NCI-H2029 (cell line): ENCODE measurements at places on chromosomes 2 and 18.

DNA sequence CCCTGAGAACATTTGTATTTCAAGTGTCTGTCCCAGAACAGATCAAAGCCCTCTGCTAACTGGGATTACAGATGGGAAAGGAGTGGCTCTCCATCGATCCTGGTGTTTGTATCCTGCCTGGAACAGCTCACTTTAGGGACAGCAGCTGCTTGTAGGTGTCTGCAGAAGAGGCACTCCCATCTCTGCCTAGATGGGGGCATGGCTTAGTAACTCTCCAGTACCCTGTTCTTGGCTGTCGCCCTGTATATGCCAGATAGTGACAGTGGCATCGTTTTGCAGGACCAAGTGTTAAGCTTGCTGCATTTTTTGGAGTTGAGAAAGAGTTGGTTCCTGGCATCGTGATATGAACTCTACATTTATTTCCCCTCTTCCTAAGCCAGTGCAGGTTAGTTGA lies 189.9 kb downstream of the SH3RF3 start:
- no peak for DNase-seq

DNA sequence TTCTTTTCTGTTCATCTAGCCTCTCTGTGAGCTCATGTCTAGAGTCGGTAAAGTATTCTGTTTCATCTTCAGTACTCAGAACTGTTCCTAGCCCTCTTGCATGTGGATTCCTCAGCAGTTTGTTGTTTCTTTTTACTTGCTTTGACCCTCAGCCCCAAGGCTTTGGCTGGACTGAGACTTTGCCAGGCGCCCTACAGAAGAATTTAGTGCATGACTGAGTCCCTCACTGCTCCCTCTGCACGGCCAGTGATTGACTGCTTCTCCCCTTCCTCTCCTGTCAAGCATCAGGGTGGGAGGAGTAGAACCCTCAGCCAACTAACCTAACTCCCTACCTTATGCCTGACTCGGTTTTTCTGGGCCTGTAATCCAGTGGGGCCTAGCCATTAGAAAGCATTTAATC lies 109.8 kb downstream of the ESCO1 start:
- DNase-seq, result no peak

GRCh38 chr2:49619804-49620203 lies 465.5 kb upstream of the FSHR start:
- no peak for DNase-seq

- DNase-seq, result no peak
Observed at GRCh38 chr2:115162494-115163293, 720.3 kb downstream of the DPP10 start.

GRCh38 chr18:48615566-48616401 lies 77.0 kb downstream of the CTIF start:
- peak; percentile 47 for DNase-seq

GRCh38 chr2:182949052-182949451 lies 82.6 kb upstream of the FRZB start:
- DNase-seq, result no peak

DNA sequence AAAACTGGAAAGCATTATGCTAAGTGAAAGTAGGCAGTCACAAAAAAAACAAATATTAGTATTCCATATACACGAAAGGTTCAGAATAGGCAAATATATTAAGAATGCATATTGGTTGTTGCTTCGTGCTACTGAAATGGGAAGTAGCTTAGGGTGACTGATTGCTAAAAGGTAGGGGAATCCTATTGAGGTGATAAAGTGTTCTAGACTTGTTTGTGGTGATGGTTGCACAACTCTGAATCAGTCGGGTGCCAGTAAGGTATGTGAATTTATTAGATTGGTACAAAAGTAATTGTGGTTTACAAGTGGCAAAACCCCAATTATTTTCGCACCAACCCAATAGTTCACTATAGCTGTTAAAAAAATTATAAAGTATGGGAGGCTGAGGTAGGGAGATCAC lies 20.7 kb downstream of the USP34 start:
- no peak for DNase-seq

DNA sequence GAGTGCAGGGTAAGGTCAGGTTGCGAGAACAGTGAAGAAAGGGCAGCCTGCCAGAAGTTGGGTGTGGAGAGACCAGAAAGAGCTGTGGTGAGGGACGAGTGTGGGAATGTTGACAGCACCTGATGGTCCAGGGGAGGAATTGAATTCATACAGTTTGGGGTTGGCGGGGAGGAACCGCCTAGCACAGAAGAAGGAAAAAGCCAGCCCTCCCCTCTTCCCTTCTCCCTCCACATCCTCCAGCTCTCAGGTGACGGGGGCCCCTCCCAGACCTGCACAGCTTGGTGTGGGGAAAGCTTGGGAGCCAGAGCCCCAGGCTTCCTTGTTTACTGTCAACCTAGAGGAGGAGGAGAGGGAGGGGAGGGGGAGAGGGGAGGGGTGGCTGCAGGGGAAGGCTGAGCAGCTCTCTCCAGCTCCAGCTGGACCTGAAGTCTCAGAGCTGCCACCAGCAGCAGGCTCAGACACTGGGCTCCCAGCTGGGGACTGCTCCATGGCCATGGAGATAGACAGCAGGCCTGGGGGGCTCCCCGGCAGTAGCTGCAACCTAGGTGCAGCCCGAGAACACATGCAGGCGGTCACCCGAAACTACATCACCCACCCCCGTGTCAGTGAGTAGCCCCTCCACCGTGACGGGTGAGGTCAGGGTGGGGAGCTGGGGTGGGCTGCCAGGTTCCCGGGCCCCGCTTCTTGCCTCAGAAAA lies at the start of gene ATP6V1B1:
Gene ATP6V1B1 (plus strand): TSS at position 433 of the 697 bp plus-strand sequence. CDS start 55 bp downstream, at position 488.
- peak; percentile 70 for DNase-seq

- no peak for DNase-seq
Observed at GRCh38 chr2:3545788-3546478, 12.2 kb downstream of the RNASEH1 start.

GRCh38 chr18:25099895-25100294 lies 252.1 kb downstream of the ZNF521 start:
- no peak for DNase-seq

- no peak for DNase-seq
Observed at GRCh38 chr2:73970141-73970803, 14.4 kb upstream of the TET3 start.

- no peak for DNase-seq
Observed at GRCh38 chr2:224751996-224752698, 36.0 kb upstream of the CCDC195 start.

DNA sequence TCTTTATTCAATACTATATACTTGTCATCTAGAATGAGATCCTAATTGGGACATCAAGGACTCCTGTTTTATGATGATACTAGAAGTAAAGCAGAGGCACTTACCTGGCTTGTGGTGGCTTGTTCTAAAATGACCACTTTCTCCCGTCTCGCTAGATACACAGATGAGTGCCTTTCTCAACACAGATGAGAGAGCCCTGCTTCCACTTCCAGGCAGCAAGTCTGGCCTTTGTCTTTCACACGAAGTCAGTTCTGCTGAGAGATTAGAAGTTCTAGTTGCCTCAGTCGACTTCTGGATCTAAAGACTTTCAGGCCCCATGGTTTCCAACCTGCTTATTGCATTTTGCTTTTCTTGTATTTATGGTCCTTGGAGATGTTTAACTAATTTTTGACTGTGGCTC lies 70.3 kb downstream of the PPP1R1C start:
- no peak for DNase-seq

- no peak for DNase-seq
Observed at GRCh38 chr2:75328156-75328555, 128.8 kb upstream of the TACR1 start.

GRCh38 chr2:46187112-46187618 lies 110.0 kb upstream of the EPAS1 start:
- DNase-seq, result no peak

GRCh38 chr2:63591566-63592175 lies 2.9 kb downstream of the MDH1 start:
- DNase-seq, result no peak

- DNase-seq, result peak; percentile 59
Observed at GRCh38 chr2:202588647-202589581, 45.9 kb upstream of the FAM117B start.

DNA sequence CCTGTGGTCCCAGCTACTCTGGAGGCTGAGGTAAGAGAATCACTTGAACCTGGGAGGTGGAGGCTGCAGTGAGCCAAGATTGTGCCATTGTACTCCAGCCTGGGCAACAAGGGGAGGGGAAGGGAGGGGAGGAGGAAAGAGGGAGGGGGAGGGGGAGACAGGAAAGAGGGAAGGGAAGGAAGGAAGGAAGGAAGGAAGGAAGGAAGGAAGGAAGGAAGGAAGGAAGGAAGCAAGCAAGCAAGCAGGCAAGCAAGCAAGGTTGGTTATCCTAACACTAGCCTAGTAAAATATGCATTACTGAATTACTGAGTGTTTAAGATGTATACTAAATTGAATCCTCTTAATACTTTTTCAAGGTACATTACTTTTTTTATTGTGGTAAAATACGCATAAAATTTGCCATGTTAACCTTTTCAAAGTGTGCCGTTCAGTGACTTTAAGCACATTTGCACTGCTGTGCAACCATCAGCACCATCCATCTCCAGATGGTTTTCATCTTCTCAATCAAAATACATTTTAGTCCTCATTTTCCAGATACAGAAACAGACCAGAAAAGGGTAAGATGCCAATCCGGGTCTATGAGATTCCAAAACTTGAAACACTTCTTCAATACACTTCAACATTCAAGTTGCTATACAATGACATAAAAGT lies 28.9 kb downstream of the NCKAP1 start:
- no peak for DNase-seq

DNA sequence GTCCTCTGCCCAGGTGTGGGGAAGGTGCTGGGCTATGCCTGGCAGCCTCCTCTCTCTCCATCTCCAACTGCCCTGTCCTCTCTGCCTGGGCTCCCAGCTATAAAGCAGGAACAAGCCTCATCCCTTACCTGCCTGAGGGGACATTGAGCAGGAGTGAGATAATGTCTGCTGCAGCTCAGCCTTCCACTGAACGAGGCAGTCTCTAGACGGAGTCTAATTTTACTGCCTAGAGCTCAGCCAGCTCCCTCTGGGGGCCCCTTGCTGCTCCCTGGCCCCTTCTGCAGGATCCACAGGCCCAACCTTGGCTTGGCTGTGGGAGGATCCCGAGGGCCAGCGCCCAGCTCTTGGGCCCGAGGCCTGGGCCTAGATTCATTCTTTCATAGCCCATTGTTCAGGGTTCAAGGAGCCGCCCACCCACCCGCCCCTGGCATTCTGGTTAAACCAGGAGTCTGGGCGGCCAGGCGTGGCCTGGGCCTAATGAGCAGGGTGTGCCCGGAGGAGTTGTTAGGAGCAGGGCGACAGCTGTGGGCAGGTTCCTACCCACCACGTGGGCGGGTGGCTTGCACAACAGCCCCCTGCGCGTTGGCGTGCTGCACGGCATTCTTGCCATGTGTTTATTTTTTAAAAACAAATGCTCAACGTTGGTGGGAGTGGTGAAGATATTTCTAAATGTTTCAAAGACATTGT lies 44.6 kb downstream of the FOSL2 start:
- no peak for DNase-seq

GRCh38 chr2:56348392-56349210 lies 164.8 kb downstream of the CCDC85A start:
- no peak for DNase-seq

- DNase-seq, result no peak
Observed at GRCh38 chr2:20148923-20149702, 75.8 kb downstream of the SDC1 start.

- no peak for DNase-seq
Observed at GRCh38 chr2:236872015-236872414, 213.7 kb upstream of the COPS8 start.

- no peak for DNase-seq
Observed at GRCh38 chr18:50240080-50240563, 26.2 kb downstream of the CFAP53 start.

GRCh38 chr2:43941966-43942365 lies 53.8 kb downstream of the LRPPRC start:
- DNase-seq, result no peak

DNA sequence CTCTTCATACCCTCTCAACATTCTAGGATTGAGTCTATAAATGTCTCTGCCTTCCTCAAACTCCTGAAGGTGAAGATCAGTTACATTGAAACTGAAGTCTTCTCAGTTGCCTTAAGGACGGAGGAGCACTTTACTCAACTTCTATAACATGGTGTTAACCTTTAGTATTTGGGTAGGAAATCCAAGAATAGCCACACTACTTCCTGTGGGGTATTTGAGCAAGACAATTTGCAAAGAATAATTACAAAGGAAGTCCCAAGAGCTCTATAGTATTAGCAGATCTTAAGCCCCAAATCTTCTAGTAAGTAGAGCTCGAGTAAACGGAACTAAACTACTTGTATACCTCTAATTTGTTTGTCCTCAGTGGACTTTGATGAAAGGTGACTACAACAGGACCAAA lies 80.9 kb downstream of the SP100 start:
- no peak for DNase-seq

- no peak for DNase-seq
Observed at GRCh38 chr2:66814916-66815315, 380.0 kb downstream of the MEIS1 start.

DNA sequence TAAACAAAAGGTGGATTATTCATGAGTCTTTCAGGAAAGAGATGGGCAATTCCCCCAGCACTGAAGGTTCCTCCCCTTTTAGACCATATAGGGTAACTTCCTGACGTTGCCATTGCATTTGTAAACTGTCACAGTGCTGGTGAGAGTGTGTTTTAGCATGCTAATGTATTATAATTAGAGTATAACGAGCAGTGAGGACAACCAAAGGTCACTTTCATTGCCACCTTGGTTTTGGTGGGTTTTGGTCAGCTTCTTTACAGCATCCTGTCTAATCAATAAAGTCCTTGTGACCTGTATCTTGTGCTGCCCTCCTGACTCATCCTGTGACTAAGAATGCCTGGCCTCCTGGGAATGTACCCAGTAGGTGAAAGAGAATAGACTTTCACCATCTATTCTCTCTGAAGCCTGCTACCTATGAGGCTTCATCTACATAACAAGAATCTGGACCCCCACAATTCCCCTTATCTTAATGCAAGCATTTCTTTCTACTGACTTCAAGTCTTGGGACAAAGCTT lies 148.7 kb downstream of the CABLES1 start:
- DNase-seq, result no peak

GRCh38 chr2:103525756-103526155 lies 763.9 kb downstream of the TMEM182 start:
- DNase-seq, result no peak

- peak; percentile 59 for DNase-seq
Observed at GRCh38 chr2:47654790-47655562, 128.0 kb upstream of the MSH6 start.

GRCh38 chr2:81196383-81196851 lies 891.9 kb upstream of the LRRTM1 start:
- no peak for DNase-seq

- DNase-seq, result no peak
Observed at GRCh38 chr2:15610430-15610952, 18.8 kb downstream of the DDX1 start.

DNA sequence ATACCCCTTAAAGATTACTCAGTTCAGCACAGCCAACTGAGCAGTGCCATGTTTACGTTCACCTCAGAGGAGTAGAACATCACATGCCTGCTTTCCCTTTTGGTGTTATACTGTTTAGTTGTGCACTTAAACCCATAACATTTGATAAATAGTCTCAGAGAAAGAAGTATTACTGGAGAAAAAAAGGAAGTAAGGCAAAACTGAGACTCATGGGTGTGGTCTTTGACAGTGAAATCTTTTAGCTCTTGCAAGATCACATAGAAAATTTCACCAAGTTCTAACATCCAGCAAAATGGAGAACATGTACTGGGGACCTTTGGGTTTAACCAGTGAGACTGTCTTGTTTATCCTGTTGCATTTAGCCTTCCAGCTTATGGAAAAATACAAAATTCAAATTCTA lies 5.6 kb downstream of the TANK start:
- no peak for DNase-seq
